Panc1 (cell line): ENCODE measurements at places on chromosomes 2 and 18. TPM values are rescaled to one million over a fixed set of nuclear protein-coding genes. Genes with fewer than 3 reads are reported as not detected.

DNA sequence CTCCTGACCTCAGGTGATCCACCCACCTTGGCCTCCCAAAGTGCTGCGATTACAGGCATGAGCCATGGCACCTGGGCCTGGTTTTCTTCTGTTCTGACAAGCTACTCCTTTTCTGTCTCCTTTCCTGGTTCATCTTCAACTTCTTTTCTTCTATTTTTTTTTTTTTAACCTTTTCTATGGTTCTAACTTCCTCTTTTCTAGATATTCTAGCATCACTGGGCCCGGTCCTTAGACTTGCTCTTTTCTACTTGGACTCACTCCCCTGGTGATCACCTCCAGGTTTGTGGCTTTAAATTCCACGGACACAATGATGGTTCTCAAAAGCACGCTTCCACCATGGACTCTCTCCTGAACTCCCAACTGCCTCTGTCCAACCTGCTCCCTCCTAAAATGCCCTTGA, 2.0 kb downstream of the EIF2AK2 start:
- no peak for DNase-seq

- DNase-seq = no peak
These were observed 144.9 kb upstream of the ID2 start for GRCh38 chr2:8536686-8537561.

DNA sequence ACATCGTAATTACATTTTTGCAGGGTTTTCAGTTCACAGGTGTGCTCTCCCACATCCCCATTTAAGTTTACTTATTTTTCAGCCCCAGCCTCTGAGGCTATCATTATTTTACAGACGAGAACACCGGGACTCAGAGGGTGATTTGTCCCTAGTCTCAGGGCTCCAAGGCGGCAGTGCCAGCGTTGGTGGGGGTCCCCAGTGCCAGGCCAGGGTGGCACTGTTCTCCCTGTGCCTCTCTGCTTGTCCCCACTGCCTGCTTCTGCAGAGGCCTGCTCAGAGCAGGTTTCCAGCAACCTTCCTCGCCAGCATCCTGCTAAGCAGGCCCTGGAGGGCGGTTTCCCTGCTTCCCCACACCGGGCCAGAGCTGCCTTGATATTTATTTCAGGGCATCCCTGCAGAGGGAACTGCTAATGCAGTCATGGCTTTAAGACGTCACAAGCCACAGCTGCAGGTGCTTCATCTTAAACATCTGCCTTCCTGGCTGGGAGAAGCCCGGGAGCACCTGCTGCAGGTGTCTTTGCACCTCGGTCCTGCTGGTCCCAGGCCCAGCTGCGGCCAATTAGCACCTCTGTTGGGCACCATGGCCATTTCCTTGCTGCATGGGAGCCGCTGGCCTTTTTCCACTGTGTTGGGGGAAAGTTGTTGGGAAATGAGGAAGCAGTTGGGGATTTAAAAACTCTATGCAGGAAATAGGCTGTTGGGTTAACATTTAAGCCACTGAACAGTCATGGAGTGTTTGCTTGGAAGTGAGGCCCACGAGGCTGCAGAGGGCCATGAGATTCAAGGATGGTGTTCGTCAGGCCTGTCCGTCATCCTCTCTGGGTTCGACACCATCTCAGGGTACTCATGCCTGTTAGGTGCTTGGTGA, 22.8 kb downstream of the HPCAL1 start:
- no peak for DNase-seq

DNA sequence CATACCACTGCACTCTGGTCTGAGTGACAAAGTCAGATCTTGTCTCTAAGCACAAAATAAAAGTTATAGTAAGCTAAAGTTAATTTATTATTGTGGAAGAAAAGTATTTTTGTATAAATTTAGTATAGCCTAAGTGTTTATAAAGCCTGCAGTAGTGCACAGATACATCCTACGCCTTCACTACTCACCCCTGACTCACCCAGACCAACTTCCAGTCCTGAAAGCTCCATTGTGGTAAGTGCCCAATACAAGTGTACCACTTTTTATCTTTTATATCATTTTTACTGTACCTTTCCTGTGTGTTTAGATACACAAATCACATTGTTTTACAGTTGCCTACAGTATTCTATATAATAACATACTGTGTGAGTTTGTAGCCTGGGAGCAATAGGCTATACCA, 57.5 kb downstream of the UBE2E3 start:
- DNase-seq = no peak

DNA sequence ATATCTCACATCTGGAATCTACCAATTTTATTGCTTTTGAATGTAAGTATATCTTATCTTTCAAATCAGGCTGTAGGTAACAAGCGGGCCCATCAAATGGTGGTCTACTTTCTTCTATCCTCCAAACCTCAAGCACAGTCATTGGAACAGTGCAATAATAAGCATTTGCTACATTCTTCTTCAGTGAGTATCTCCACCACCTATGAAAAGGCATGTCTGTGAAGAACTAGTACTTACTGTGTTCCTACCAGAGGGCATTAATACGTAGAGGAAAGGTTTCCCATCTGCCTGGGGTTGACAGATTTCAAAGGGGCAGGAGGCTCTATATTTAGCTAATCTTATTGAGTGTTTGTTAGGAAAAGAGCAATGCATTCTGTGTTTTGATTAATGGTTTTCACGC, 411.1 kb downstream of the NCKAP5 start:
- DNase-seq = no peak

DNA sequence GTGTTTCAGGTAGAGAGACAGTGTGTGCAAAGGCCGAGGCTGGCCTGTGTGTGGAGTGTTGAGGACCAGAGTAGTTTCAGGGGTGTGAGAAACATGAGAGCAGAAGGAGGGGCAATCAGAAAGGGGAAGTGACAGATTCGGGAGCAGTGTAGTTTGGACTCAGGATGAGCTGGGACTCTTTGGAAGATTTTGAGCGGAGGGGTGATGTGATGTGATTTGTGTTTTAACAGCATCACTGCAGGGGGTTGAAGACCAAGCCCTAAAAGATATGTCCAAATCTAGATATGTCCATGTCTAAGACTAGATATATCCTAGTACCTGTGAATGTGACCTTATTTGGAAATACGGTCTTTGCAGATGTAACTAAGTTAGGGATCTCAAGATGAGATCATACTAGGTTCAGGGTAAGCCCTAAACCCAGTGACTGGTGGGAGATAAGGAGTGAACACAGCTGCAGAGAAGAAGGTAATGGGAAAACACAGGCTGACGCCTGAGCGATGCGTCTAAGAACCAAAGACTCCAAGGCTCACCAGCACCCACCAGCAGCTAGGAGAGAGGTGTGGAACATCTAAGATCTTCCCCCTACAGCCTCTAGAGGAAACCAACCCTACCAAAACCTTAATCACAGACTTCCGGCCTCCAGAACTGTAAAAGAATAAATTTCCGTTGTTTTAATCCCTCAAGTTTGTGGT, 38.5 kb upstream of the MYO3B start:
- DNase-seq = no peak

Gene UPP2
- not detected for total RNA-seq

Gene STON1
- 0.92 TPM for total RNA-seq

Gene LAPTM4A
- total RNA-seq = 123 TPM
